ENCODE measurements at places on chromosomes 2 and 18.

DNA sequence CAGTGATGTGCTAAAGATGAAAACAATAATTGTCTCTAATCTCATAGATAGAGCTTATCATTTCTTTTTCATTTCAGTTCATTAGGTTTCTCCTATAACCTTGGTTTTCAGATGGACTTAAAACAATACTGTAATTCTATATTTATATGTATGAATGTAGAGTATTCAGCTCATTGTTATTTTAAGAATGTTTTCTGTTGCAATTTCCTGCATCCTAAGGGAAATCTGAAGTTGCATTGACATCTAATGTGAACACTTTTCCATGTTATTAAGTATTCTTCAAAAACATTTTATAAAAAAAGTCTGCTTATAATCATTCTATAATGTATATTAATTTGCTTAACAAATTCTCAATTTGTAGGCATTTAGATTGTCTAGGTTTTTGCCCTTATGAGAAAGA lies 288.9 kb downstream of the XIRP2 start:
- no peak for DNase-seq

- DNase-seq = no peak
Measured at GRCh38 chr2:224836263-224836662, 120.1 kb upstream of the CCDC195 start.

DNA sequence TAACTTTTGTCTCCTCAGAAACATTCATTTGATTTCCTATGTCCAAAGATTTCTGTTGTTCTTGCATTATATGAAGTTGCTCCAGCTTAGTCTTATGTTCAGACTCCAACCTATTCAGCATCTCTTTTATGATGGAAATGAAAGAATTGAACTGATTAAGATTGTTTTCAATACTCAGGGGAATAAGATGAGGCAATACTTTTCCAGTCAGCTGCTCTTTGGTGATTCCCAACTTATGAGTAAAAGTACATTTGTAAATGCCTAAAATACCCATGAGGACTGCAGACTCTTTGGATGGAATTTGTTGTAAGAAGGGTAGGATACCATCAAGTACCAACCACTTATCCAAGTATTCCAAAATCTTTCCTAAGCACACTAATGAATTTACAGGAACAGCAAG lies 39.8 kb downstream of the TRAK2 start:
- DNase-seq = no peak

- no peak for DNase-seq
Measured at GRCh38 chr18:52991246-52991645, 651.2 kb downstream of the DCC start.

DNA sequence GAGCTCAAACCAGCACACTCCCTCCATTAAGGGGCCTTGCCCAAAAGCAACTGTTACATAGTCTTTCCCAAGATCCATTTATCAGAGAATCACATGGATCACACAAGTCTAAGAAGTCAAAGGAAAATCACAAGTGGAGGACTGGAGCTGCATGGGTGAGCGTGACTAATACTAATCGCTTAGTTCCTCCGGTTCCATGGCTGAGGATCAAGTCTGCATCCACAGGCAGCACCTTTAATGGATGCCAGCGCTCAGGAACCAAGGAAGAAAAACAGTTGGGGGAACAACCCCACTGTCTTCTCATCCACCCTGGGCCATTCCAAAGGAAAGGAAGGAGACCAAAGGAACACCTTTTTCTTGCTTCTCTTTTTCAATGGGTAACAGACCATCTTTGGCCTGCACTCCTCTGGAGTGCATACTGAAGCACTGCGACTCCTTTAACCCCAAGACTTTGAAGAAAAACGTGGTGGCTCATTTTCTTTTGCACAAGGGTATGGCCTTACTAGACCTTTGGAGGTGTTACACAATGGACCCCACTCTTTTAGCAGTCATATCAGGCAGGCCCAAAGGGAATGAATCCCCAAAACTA lies 9.2 kb upstream of the WDR33 start:
- DNase-seq = no peak

DNA sequence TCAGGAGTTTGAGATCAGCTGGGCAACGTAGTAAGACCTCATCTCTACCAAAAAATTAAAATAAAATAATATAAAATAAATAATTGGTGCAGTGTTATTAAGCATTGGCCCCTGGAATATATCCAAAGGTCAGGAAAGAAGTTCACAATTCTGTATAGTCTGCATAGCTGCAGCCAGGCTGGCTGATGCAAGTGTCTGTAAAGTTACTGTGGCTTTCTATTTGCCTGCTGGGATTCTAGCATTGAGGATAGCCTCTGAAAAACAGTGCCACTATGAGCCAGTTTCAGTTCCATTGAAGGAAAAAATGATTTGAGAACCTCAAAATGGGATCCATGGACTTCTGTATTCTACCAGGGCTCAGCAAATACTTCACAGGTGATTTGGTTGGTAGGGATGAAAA lies 208.6 kb downstream of the PARD3B start:
- no peak for DNase-seq

DNA sequence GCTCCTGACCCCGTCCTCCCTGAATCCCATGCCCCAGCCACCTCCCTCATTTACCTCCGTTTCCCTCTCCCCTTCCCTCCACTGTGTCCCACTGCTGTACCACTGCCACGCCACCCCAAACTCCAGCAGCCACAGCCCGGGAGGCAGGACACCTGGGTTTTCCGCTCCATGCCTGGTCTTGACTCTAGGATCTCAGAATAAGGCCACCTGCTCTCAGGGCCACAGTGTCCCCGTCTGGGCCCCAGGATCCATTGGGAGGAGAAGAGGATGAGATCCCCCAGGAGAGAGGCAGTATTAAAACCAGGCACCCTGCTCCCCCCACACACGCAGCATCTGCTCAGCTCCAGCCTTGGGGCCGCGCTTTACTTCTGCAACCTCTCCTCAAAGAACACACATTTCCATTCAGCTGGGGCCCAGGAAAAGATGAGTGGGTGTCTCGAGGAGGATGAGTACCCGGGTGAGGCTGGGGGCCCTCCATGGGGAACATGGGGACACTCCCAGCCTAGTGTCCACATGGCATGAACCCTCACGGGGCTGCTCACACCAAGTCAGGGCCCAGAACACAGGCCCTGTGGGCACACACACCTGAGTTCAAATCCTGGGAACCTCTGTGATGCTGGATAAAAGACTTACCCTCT lies 32.8 kb upstream of the TNS1 start:
- DNase-seq = no peak

DNA sequence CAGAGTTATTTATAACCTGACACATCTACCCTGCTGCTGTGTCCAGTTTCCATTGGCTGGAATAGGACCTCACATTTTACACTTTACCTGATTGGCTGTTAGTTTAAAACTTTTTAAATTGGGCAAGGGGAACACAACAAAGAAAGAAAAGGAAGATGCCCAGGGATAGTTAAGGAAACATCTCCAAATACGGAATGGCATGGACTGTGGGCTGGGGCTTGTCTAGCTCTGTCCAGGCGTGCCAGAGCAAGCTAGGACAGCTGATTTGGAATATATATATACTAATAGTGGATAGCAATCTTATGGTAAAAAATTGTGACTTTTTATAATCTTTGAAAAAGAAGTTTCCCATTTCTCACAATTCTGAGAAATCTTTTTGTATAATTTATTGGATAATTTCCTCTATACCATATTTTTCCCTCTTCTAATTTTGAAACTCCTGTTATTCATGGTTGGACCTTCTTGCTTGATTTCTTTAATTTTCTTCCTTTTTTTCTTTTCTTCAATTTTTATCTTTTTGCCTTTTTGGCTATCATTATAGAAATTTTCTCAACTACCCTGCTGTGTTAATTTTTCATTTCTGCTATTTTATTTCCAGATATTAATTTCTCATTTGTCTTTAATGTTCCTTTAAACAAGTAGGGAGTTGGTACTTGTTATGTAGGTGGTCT lies 55.9 kb downstream of the COMMD1 start:
- no peak for DNase-seq

GRCh38 chr18:62522178-62522503 lies 684 bp upstream of the ZCCHC2 start:
- no peak for DNase-seq

DNA sequence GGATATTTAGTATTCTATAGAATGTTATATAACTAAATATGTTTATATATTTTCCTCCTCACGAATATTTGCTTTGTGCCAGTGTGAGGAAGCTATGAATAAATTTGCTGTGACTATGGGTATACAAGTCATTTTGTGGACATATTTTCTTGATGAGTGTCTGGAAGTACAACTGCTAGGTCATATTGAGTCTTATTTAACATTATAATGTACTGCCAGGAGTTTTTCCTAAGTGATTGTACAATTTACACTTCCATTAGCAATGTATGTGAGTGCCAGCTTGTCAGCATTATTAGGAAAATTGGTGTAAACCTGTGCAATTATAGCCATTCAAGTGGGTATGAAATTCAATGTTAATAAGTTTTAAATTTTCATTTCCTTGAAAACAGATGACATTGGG lies 1328.9 kb upstream of the TMEFF2 start:
- DNase-seq = no peak

- no peak for DNase-seq
Measured at GRCh38 chr2:11796190-11797171, 50.0 kb downstream of the LPIN1 start.

- no peak for DNase-seq
Measured at GRCh38 chr2:25368660-25369059, 26.9 kb upstream of the DNMT3A start.

DNA sequence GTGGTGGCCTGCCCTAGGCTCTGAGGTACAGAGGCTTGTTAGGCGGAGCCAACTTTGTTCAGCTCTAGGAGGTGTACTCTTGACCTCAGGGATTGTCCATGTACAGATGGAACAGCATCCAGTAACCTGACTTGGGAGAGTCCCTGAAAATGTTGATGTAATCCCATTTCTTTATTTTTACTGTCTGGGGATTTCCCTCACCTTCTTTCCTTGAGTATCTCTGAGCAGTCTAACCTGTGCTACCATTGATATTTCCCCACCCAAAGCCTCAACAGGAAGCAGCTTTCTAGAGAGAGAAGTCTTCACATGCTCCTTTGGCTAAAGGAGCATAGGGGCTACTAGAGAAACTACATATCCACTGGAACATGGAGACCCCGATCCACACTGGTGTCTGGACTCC lies 10.4 kb downstream of the IL36A start:
- DNase-seq = no peak

DNA sequence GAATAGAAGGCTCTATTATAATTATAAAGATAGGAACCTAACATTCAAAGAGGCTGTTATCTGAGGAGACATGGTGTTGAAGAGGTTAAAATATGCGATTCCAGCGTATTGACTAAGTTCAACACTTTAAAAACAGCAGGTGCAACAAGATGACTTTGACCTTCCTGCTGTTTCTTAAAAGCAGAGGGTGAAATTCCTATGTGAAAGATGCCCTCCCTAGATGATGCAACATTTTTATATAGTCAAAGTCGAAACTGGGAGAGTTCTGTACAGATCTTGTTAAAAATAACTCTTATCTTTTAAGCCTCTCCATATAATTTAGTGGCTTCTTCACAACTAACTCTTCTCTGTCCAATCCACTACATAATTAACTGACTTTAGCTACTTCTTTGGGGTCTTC lies 4.4 kb upstream of the ACKR3 start:
- no peak for DNase-seq

- DNase-seq = no peak
Measured at GRCh38 chr2:46923041-46923528, 7.5 kb upstream of the MCFD2 start.

GRCh38 chr2:236642584-236643291 lies 73.1 kb downstream of the ACKR3 start:
- DNase-seq = no peak

DNA sequence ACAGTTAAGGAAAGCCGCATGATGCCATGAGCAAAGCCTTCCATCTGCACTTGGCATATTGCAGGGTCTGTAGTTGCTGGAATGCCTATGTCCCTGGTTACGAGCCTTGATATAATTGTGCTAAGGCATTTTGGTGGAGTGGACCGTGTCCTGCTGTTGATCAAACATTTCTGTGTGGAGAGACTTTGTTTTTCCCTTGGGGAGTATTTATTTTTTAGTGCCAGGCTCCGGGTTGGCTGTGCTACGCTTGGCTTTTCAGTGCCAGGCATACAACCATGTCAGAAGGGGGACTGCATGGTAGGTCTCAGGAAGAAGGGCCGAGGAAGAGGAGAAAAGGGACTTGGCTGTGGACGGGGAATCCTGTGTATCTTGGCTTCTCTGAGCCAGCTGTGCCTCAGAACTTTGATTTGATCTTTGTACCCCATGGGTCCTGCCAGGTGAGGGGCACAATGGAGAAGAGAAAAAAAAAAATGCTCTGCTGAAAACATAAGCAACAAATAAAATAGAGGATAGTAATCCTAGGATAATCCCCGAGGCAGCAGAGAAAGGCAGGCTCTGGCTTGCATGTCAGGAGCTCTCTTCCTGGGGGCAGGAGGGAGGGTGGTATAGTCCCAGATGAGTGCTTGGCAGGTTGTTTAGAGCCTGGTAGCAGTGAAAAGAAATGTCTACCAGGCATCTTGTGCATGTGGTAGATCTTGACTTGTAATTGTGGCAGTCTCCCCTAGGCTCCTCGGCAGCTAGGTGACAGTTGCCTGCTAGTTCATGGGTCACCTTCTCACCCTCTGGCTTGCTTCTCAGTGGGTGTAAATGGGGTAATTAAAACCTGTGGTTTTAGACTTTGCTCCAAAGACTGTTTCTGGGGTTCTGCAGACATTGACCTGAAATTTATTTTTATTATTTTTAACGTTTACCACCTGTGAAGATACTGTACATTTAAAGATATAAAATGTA lies 233.0 kb downstream of the NEDD4L start:
- no peak for DNase-seq

DNA sequence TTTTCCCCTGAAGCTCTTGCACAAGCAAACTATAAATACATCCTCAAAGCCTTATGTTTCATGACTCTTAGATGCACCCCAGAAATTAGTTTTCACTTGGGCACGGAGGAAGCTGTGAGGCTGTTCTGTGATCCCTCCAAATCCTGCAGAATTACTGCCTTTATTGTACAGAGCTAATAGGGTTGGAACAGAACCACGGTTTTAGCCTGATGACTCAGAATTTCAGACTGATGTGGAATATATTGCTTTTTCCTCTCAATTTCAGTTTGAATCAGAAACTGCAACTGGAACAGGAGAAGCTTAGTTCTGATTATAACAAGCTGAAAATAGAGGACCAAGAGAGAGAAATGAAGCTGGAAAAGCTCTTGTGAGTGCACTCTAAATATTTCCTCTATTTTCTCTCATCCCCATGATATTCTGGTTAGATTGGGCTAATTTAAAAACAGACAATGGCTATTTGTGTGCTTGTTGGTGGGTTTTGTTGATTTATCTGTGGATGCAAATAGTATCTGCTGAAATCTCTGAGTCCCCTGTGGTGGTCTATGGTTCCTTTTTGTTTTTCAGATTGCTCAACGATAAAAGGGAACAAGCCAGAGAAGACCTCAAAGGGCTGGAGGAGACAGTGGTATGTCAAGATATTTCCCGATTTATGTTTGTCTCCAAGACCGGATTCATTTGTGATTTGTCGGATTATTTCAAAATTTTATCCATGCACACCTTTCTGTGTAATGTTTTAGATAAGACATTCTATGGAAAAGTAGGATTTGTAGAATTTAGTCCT lies 38.2 kb upstream of the LYPD6B start:
- no peak for DNase-seq

GRCh38 chr2:109369671-109370191 lies 240.7 kb downstream of the SH3RF3 start:
- DNase-seq = no peak

- no peak for DNase-seq
Measured at GRCh38 chr2:1716441-1716840, 27.9 kb downstream of the PXDN start.
